Mesendoderm (in vitro differentiated cells): ENCODE measurements at places on chromosomes 11 and 22.

DNA sequence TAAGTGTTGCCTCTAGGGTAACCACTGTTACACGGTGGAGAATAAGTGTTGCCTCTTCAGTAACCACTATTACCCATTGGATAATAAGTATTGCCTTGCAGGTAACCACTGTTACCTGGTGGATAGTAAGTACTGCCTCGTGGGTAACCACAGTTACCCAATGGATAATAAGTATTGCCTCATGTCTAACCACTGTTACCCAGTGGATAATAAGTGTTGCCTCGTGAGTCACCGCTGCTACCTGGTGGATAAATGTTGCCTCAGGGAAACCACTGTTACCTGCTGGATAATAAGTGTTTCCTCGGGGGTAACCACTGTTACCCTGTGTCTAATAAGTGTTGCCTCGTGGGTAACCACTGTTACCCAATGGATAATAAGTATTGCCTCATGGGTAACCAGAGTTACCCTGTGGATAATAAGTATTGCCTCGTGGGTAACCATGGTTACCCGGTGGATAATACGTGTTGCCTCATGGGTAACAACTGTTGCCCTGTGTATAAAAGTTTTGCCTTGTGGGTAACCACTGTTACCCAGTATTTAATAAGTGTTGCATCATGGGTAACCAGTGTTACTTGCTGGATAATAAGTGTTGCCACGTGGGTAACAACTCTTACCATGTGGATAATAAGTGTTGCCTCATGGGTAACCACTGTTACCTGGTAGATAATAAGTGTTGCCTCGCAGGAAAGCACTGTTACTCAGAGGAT is 12.3 kb upstream of the NXPE4 start:
- no peak overlapping the region for H3K27ac ChIP-seq
- H3K27me3 ChIP-seq, result no peaks in the 10 kb centered on the region
- H3K36me3 ChIP-seq, result no peaks in the 10 kb centered on the region
- H3K4me1 ChIP-seq, result no peaks in the 10 kb centered on the region
- H3K4me3 ChIP-seq, result no peak overlapping the region

GRCh38 chr11:80261776-80262175 is 820.9 kb upstream of the TENM4 start:
- no peaks in the 10 kb centered on the region for H3K4me1 ChIP-seq
- H3K4me3 ChIP-seq, result no peak overlapping the region
- DNase-seq, result no peak
- no peaks in the 10 kb centered on the region for H3K27me3 ChIP-seq
- H3K36me3 ChIP-seq, result no peaks in the 10 kb centered on the region

GRCh38 chr22:31080848-31081649 is at the start of gene SMTN:
Gene SMTN (plus strand): TSS chr22:31081318. CDS start chr22:31083259, 1,941 bp downstream.
- DNase-seq, result peak; percentile 96
- H3K4me1 ChIP-seq, result peaks cover 7% of the 10 kb centered on the region
- H3K27me3 ChIP-seq, result no peaks in the 10 kb centered on the region
- H3K4me3 ChIP-seq, result peak within 1 kb of the TSS; percentile 55

DNA sequence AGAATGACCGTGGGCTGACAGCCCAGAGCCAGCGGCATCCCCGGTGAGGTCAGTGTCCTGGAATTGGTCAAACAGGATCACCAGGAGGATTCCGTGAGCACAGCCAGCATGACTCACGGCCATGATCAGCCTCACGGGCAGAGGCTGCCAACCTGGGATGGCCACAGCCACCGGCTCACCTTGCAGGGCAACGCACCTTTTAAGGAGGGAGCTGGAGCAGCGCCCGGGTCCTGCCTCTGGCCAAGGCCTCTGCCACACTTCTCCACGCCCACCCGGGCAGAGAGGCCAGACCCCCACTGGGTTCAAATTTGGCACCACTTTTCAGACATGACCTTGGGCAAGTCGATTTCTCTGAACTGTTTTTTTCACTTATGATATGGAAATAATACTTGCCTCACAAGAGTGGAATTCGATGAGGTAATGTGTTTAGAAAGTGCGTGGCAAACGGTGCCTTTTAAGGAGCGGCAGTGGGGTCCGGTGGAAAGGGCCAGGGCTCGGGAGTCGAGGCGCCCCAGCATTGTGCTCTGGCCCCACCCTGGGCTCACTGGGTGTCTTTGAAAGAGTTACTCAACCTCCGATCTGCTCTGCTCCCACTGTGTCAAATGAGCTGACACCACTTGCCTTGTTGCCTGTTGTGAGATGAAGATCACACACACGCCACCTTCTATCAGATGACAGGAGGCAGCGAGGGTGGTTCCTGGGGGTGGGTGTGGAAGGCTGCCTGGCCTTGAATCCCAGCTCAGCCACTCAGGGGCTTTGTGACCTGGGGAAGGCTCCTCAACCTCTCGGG is 16.0 kb downstream of the TXN2 start:
- H3K4me3 ChIP-seq, result no peak overlapping the region
- no peaks in the 10 kb centered on the region for H3K27me3 ChIP-seq
- no peaks in the 10 kb centered on the region for H3K4me1 ChIP-seq
- no peak overlapping the region for H3K27ac ChIP-seq
- DNase-seq, result peak; percentile 60

DNA sequence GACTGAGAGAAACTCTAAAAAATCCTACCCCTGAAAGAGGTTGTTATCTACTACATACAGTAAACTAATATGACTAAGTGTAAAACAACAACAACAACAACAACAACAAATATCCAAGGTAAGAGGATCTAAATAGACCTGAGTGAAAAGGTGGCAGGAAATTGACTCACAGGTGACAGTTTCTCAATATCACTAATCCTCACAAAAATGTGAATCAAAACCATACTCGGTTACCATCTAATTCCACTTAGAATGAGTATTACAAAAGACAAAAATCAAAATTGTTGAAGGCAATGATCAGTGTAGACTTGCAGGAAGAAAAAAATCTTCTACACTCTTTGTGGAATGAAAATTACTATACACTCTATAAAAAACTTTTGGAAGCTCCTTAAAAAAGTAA is 17.5 kb downstream of the RGL4 start:
- H3K36me3 ChIP-seq, result peaks cover 5% of the 10 kb centered on the region
- H3K27ac ChIP-seq, result no peak overlapping the region
- no peaks in the 10 kb centered on the region for H3K4me1 ChIP-seq
- H3K4me3 ChIP-seq, result no peak overlapping the region
- H3K27me3 ChIP-seq, result no peaks in the 10 kb centered on the region

DNA sequence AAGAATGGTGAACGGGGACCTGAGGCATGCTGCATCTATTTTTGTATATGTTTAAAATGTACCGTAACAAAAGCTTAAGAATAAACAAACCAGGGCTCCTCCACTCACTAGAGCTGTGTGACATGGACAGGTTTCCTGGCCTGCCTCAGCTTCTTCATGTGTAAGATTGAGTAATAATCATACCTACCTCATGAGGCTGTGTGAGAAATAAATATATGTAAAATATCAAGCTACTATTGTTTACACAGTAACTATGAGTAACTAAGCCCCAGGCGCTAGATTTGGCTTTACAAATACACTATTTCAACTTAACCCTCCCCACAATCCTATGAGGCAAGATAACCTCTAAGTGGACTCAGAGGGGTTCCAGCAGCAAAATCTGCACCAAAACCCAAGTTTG is 66.4 kb downstream of the SMCO4 start:
- no peaks in the 10 kb centered on the region for H3K36me3 ChIP-seq
- peaks cover 11% of the 10 kb centered on the region for H3K4me1 ChIP-seq
- no peak for DNase-seq
- H3K27me3 ChIP-seq, result no peaks in the 10 kb centered on the region
- H3K27ac ChIP-seq, result peak overlapping the region; percentile 84

DNA sequence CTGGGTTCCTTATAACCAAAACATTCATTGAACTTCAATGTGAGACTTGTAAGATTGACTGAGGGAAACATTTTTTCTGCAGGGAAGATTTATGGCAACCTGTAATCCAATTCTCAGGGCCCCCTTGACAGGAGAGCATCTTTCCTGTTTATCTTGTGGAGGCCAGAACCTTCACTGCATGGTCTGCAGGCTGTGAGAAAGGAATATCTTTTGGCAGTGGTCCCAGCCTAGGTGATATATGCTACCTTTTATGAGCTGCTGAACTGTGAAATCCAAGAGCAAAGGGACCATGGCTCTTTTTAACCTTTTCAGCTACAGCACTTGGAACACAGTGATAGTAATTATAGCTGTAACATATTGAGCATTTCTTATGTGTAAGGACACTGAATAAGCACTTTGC is 590.2 kb upstream of the B3GAT1 start:
- no peak overlapping the region for H3K27ac ChIP-seq
- no peak for DNase-seq
- no peaks in the 10 kb centered on the region for H3K4me1 ChIP-seq
- H3K27me3 ChIP-seq, result no peaks in the 10 kb centered on the region
- no peaks in the 10 kb centered on the region for H3K36me3 ChIP-seq
- H3K4me3 ChIP-seq, result no peak overlapping the region

- no peak for DNase-seq
- H3K4me3 ChIP-seq, result no peak overlapping the region
- H3K27me3 ChIP-seq, result no peaks in the 10 kb centered on the region
Observed at GRCh38 chr11:88317536-88317935, 20.0 kb downstream of the CTSC start.

- no peak overlapping the region for H3K27ac ChIP-seq
- H3K4me1 ChIP-seq, result no peaks in the 10 kb centered on the region
- no peak for DNase-seq
Observed at GRCh38 chr11:119865661-119866156, 136.7 kb upstream of the NECTIN1 start.

DNA sequence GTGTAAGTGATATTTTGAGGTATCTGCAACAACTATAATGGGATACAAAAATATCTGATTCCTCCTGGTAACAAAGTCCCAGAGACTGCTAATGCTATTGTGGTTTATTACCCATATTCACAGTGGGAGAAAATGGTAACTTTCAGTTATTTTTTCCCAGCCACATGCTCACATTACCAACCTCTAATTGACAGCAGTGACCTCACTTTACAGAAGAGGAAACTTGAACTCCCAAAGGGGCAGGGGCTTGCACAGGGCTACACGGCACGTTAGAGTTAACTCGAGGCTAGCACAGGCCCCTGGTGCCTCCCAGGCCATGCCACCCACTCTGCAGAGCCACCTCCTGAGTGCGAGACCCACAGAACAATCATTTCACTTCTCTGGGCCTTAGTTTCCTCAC is 132.4 kb downstream of the TENM4 start:
- no peak overlapping the region for H3K4me3 ChIP-seq
- H3K27me3 ChIP-seq, result no peaks in the 10 kb centered on the region
- H3K4me1 ChIP-seq, result no peaks in the 10 kb centered on the region
- H3K36me3 ChIP-seq, result no peaks in the 10 kb centered on the region
- DNase-seq, result no peak

DNA sequence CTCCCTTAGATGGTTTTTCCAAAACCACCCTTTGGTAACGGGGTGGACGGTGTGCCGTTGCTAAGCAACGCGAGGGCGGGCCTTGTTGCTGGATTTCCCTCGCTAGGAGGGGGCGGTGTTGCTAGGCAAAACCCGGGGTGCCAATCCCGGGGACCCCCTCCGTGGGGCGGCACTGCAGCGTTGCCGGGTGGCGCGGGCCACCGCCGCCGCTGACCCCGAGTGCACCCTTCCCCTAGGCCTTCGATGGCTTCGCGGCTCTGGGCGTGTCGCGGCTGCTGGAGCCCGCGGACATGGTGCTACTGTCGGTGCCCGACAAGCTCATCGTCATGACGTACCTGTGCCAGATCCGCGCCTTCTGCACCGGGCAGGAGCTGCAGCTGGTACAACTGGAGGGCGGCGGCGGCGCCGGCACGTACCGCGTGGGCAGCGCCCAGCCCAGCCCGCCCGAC is 8.9 kb downstream of the EHBP1L1 start:
- peaks cover 2% of the 10 kb centered on the region for H3K27me3 ChIP-seq

GRCh38 chr22:19430890-19431541 is 517 bp downstream of the HIRA start:
- H3K36me3 ChIP-seq, result peaks cover 2% of the 10 kb centered on the region
- H3K27ac ChIP-seq, result peak overlapping the region; percentile 82
- no peaks in the 10 kb centered on the region for H3K27me3 ChIP-seq
- peak overlapping the region; percentile 87 for H3K4me3 ChIP-seq

DNA sequence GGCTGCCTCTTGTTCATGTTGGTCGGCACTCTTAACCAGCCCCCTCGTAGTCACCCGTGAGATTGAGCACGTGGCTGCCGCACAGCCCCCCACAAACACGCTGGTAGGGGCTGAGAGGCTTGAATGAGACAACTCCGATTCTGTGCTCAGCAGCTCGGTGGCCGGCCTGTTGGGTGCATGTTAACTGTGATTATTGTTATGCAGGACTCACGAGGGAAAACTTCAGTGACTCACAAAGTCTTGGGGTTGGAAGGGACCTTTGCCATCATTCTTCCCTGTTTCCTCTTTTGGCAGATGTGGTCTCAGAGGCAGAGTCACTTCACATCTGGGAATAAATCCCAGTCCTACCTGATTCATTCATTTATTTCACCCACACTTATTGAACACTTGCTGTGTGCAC is 75.2 kb downstream of the ADAMTS15 start:
- DNase-seq, result no peak
- H3K4me3 ChIP-seq, result no peak overlapping the region
- no peaks in the 10 kb centered on the region for H3K27me3 ChIP-seq
- H3K27ac ChIP-seq, result no peak overlapping the region
- H3K36me3 ChIP-seq, result no peaks in the 10 kb centered on the region

DNA sequence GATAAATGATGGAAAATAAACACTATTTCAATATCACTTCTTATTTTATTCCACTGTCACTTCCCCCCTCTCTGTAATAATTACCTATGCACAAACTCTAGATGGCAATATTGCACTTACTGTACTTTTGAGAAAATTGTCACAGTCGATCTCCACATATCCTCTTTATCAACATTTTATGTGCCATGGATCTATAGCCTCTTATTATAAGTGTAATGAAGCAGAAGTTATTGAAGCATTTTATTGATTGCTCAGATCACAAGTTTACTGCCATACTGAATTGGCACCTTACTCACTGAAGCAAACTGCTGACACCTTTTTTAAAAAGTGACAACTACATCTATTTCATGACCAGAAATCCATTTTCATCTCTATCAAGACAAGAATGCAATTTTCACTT is 133.4 kb downstream of the DCDC1 start:
- H3K36me3 ChIP-seq, result no peaks in the 10 kb centered on the region
- DNase-seq, result no peak
- H3K4me1 ChIP-seq, result no peaks in the 10 kb centered on the region
- H3K4me3 ChIP-seq, result no peak overlapping the region
- no peaks in the 10 kb centered on the region for H3K27me3 ChIP-seq

DNA sequence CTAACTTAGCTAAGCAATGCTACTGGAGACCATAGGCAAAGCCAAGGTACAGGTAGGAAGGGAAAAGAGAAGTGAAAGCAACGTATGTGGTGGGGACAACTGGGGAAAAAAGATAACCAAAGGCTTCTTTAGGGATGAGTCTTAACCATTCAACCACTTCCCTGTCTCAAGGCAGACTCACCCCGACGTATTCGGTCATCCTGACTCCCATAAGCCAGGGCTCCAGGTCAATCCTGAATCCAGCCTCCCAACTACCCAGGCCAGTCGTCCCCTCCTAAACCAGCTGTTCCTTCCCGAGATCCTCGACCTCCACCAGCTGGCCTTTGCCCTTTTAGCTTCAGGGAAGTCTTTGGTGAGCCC is 330 bp downstream of the ACP2 start:
- peak overlapping the region; percentile 74 for H3K4me3 ChIP-seq
- no peak for DNase-seq
- peaks cover 5% of the 10 kb centered on the region for H3K4me1 ChIP-seq
- no peaks in the 10 kb centered on the region for H3K36me3 ChIP-seq

- DNase-seq, result no peak
- H3K27ac ChIP-seq, result no peak overlapping the region
- H3K4me3 ChIP-seq, result no peak overlapping the region
- H3K36me3 ChIP-seq, result no peaks in the 10 kb centered on the region
- H3K27me3 ChIP-seq, result no peaks in the 10 kb centered on the region
Observed at GRCh38 chr11:102950622-102951081, 4.9 kb downstream of the MMP13 start.

- no peak overlapping the region for H3K27ac ChIP-seq
- H3K36me3 ChIP-seq, result no peaks in the 10 kb centered on the region
- DNase-seq, result no peak
- no peaks in the 10 kb centered on the region for H3K4me1 ChIP-seq
- no peak overlapping the region for H3K4me3 ChIP-seq
Observed at GRCh38 chr22:46432164-46433068, 96.9 kb downstream of the TRMU start.
